Dermis lymphatic vessel endothelial cell (primary cell): ENCODE measurements at places on chromosomes 1 and 21. TPM values are rescaled to one million over a fixed set of nuclear protein-coding genes. Genes with fewer than 3 reads are reported as not detected.

AKIRIN1 gene
- total RNA-seq: 41.8 and 46.8 TPM in 2 replicates

TRABD2B gene
- total RNA-seq: not detected in 2 replicates

ZRANB2 gene
- total RNA-seq: 23.0 and 30.9 TPM in 2 replicates

CFAP141 gene
- total RNA-seq: not detected in 2 replicates

KRTAP19-7 gene
- total RNA-seq: not detected in 2 replicates

AGTRAP gene
- total RNA-seq: 30.3 and 32.5 TPM in 2 replicates

CFHR3 gene
- total RNA-seq: not detected in 2 replicates

CLSTN1 gene
- total RNA-seq: 62.3 and 65.1 TPM in 2 replicates

ARHGEF16 gene
- total RNA-seq: 0.17 and 0.33 TPM in 2 replicates

S1PR1 gene
- 202 and 328 TPM in 2 replicates for total RNA-seq
